Suppressor macrophage treated with lipopolysaccharide for 1 hour (primary cell): ENCODE measurements at places on chromosomes 2 and 18.

DNA sequence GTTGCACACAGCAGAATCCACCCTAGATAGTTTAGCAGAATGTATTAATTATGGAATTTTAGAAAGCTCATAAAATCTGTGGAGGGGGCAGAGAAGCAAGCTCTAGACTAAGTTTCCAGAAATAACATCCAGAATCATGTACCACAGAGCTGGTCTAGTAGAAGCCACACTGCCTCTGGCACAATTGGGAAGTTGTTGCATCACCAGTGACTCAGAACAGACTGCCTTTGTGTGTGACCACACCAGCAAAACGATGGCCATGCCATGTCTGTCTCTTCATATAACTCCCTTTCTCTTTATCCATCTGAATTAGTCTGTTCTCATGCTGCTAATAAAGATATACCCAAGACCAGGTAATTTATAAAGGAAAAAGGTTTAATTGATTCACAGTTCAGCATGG, 158.9 kb downstream of the CCDC148 start:
- peak; percentile 52 for DNase-seq

- DNase-seq, result no peak
These were observed 77.5 kb upstream of the TCF4 start for GRCh38 chr18:55665506-55665905.

- DNase-seq, result peak; percentile 79
These were observed 3.6 kb upstream of the OTOS start for GRCh38 chr2:240143801-240144648.

GRCh38 chr2:152466041-152466440, 131.1 kb downstream of the FMNL2 start:
- DNase-seq, result no peak

GRCh38 chr2:143467011-143467410, 337.8 kb downstream of the ARHGAP15 start:
- DNase-seq, result no peak

DNA sequence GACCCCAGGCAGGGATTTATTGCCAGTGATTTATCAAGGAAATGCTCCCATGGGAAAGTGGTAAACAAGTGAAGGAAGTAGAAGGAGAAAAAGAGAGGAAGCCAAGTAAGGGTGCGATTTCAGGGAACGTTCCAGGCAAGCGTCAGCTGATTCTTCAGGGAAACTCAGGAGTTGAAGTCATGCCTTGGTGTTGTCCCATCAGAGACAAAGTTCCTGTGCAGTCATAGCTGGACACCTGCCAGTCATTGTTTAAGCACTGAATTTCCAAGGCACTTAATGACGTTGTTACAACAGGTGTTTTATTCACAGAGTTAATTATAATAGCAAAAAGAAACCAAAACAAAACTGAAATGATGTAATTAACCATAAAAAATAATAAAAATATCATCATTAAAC, 381.8 kb upstream of the CRIM1 start:
- DNase-seq, result no peak

DNA sequence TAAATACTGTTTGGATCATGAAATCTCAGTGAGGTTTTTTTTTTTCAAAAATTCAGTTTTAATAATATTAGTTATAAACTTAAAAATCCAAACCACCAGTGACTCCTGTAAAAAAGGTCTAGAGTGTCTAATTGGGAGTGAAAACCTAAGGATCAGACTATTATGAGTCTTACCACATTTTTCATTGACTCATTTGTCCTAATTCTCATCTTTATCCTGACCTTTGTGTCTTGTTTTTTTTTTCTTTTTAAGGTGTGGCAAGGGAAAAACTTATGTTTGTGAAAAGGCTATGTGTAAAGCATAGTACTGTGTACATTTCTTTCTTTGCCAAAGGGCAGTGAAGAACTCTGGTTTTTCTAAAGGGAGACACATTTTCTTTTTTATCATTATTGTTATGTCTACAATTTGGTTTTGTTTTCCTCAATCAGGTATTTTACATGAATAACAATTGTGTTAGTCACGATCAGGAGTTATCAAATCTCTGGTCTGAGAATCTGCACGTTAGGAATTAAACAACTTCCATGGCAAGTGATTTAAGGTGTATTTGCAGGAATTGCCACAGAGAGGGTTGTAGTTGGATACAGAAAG, 52.6 kb downstream of the RHBDD1 start:
- no peak for DNase-seq

DNA sequence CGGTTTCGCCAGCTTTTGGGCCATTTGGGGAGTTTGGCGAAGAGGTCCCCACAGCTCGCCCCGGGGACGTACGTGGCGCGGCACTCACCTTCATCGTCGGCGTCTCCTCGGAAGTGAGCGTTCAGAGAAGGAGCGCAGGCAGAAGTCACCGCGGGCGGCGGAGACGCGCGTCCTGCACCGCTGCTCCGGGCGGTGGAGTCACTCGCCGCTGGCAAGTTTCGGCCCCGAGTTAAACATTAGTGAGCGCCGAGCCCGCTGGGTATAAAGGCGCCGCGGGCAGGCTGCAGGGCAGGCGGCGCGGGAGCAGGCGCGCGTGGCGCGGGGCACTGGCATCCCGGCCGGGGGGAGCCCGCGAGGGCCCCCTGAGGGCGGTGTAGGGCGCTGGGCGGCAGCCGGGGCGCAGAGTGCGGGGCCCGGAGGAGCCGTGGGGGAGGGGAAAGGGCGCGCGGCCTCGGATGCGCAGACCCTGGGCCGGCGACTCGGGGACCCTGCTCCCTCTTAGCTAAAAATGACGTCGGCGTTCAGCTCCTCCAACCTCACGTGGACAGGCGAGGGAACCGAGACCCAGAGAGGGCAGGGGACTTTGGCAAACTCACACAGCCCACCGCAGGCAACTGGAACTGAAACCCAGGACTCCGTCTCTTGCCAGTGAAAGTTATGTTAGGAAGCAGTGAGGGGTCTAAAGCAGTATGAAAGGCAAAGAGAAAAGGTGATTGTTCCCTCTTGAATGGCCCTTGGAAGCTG, at the start of gene DPP4:
DPP4 (minus strand) TSS at position 328 of the 744 bp plus-strand sequence; CDS start at position 94, 234 bp downstream.
- DNase-seq, result peak; percentile 58

DNA sequence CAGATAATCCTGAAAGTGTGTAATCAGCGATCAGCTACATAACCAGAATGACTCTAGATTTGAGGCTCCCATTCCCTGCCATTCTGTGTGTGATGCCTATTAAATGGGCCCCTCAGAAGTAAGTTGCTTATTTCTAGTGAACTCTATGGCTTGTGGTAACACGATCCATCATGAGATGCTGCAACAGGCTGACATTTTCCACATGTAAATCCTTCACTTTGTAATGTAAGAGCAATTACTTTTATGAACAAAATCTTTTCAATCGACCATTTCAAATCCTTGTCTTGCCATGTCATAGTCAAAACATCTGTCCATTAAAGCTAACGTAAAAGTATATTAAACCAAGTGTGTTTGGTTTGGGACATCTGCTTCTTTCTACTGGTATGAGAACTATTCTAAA, 175.9 kb upstream of the ETAA1 start:
- no peak for DNase-seq

- no peak for DNase-seq
These were observed 26.2 kb downstream of the TMEM87B start for GRCh38 chr2:112081262-112081661.

DNA sequence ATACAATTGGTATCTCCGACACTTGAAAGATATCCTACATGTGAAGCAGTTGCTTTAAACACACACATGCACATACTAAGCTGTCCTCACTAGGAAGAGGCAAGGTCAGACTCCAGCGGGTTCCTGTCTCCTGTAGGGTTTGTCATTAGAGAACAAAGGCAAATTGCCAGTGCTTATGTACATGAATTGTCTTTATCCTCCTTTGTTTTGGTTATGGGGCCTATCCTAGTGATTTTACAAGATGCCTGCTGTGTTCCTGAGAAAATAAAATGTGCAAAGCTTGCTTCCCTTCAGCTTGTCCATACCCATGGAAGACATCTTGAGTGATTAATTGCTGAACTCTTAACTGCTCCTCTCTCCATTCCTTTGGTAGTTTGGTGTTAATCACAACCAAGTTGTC, 86.7 kb upstream of the SLC39A10 start:
- DNase-seq, result no peak

- no peak for DNase-seq
These were observed 71.3 kb downstream of the KANSL1L start for GRCh38 chr2:210099940-210100339.

- DNase-seq, result peak; percentile 83
These were observed 56.1 kb downstream of the SLC35F5 start for GRCh38 chr2:113700186-113700841.

DNA sequence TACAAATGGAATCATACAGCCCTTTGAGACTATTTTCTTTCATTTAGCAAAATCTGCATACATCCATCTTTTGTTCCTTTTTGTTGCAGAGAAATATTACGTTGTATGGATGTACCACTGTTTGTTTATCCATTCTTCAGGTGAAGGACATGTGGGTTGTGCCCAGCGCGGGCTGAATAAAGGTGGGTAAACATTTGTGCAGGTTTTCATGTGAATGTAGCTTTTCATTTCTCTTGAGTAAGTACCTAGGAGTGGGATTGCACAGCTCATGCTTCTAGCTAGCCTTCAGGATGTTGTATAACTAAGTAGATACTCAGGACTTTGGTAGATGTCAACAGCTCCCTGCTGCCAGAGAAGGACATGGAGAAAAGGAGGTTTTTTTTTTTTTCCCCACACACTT, 50.6 kb upstream of the SPRED2 start:
- no peak for DNase-seq

GRCh38 chr2:38665854-38666555, at the start of gene GALM:
TSS of gene GALM (plus strand) at chr2:38666114. CDS start at chr2:38666162, 48 bp downstream.
- peak; percentile 85 for DNase-seq

- peak; percentile 18 for DNase-seq
These were observed 3.1 kb downstream of the EFR3B start for GRCh38 chr2:25044990-25045389.

GRCh38 chr2:126671488-126671887, 15.5 kb downstream of the GYPC start:
- no peak for DNase-seq

DNA sequence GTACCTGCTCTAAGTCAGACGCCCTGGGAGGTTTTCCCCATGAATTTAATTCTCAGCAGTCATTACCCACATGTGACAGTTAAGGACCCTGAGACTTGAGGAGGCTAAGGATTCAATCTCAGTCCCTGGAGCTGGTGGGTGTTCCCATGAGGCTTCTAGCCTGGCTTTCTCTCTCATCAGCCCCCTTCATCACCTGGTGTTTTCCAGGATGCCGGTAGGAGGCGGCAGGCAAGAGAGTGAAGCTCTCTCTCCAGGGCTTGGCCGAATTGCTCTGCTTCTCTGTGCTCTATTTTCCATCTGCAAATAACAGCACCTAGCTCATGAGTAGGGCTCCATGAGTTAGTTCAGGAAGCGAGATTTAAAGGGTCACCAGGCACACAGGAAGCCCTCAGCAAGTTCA, 241.9 kb downstream of the PTPRM start:
- no peak for DNase-seq

DNA sequence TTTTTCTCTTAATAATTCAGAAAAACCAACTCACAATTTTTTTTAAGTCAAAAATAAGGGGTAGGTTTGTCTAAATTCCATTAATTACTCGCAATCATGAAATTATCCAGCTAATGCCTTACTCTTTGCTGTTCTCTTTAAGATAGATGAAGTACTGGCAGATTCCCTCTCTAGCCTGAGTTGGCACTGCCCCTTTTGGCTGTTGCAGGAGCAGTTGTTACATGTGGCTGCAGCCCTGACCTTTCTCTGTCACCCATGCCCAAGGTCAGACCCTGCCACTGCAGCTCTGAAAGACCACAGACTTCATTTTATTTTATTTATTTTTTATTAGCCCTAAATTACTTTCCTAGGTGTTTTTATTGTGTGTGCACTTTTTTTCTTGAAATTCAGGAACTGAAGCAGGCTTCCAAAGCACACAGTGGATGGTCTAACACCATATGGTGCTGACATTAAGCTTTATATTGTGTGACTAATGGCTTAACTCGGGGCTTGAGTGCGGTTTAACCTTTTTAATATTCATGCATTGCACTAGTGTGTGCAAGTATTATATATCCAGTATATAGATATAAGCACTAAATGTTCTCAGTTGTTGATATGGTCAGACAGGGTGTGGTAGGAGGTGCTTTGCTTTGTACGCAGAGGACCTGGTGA, 313.0 kb downstream of the CDH2 start:
- peak; percentile 9 for DNase-seq

DNA sequence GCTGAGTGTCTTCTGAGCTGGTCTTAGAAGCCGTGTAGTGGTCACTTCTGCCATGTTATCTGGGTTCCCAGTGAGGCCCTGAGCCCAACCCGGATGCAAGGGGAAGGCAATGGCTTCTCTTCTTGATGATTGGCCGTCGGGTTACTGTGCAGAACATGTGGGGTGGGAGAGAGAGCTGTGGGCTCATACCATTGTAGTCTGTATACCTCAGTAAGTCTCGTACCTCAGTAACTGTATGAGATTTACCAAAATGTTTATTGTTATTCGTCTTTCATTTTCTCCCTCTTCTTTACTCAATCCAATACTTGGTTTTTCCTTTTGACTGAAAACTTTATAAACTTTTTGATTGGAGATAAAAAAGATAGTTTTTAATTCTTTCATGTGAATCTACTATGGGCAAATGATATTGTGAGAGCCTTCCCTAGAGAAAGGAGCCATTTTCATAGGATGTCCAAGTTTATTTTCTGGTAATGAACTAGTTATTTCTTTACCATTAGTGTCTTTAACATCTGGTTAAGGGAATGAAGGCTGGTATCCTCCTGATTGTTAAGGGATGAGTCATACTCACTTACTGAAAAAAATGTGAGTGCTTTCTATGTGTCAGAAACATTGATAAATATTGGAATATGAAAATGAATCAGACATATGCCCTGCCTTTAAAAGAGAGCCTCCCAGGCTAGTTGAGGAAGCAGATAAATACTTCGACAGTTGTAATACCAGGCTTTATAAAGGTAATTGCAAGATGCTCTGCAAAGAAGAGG, 129.9 kb downstream of the PRPF40A start:
- peak; percentile 38 for DNase-seq

GRCh38 chr2:176729706-176730569, 460.7 kb downstream of the MTX2 start:
- DNase-seq, result no peak

GRCh38 chr18:79784071-79784913, 13.4 kb upstream of the KCNG2 start:
- no peak for DNase-seq
